ENCODE measurements at places on chromosomes 4 and X. TPM values are rescaled to one million over a fixed set of nuclear protein-coding genes. Genes with fewer than 3 reads are reported as not detected.

NKRF gene
- 8.5 TPM for polyA plus RNA-seq

PHEX gene
- polyA plus RNA-seq: 0.55 TPM

PNCK gene
- 128 TPM for polyA plus RNA-seq

UGT2B15 gene
- 29.6 TPM for polyA plus RNA-seq

NLRP2B gene
- polyA plus RNA-seq: 0.03 TPM

- no peaks in the 10 kb centered on the region for H3K4me1 ChIP-seq
- DNase-seq: no peak
- no peaks in the 10 kb centered on the region for H3K27me3 ChIP-seq
These were observed 195.8 kb downstream of the MAML3 start for GRCh38 chr4:139957986-139958738.

GRCh38 chrX:107102980-107103379 is 15.6 kb downstream of the RBM41 start:
- no peaks in the 10 kb centered on the region for H3K27me3 ChIP-seq
- DNase-seq: no peak
- H3K36me3 ChIP-seq: peaks cover 2% of the 10 kb centered on the region
- no peak overlapping the region for H3K27ac ChIP-seq
- no peak overlapping the region for H3K4me3 ChIP-seq

GRCh38 chrX:103442536-103442901 is 66.2 kb downstream of the BEX3 start:
- H3K4me3 ChIP-seq: no peak overlapping the region
- DNase-seq: no peak
- no peaks in the 10 kb centered on the region for H3K4me1 ChIP-seq
- H3K27ac ChIP-seq: no peak overlapping the region

DNA sequence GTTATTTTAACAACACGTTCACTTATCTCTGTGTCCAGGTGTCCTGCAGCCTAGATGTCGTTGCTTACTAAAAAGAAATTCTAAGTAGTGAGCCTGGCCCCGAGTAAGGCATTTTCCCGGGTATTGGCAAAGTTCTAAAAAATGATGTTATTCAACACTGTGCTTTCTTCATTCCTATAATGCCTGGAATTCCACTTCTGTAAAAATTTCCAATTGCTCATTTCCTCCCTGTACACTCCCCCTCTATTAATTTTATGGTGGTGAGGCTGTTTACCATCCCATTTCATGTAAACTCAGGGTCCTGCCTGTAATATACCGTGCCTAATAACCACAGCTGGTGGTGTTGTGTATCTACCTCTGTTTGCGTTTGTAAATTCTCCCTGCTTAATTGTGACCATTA is 14.2 kb downstream of the BST1 start:
- H3K36me3 ChIP-seq: peaks cover 28% of the 10 kb centered on the region
- H3K27ac ChIP-seq: no peak overlapping the region
- H3K4me3 ChIP-seq: no peak overlapping the region
- H3K4me1 ChIP-seq: no peaks in the 10 kb centered on the region
- no peaks in the 10 kb centered on the region for H3K27me3 ChIP-seq

DNA sequence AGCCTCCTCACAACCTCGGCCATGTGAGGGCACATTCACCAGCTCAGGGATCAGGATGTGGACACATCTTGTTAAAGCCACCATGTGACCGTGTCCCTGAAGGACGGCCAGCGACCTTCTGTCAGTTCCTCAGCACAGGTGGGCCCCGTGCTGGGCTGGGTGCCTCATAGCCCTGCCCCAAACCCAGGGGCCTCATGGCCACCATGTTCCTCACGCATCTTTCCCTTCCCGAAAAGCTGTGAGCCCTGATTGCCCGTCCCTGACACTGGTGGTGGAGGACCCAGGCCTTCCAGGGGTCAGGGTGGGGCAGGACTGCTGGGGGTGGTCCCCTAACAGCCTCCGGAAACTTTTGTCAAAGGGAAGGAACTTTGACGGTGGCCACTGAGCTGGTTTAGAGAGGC is 60.1 kb upstream of the ADRA2C start:
- H3K36me3 ChIP-seq: no peaks in the 10 kb centered on the region
- H3K27ac ChIP-seq: no peak overlapping the region
- H3K4me3 ChIP-seq: no peak overlapping the region
- DNase-seq: no peak

DNA sequence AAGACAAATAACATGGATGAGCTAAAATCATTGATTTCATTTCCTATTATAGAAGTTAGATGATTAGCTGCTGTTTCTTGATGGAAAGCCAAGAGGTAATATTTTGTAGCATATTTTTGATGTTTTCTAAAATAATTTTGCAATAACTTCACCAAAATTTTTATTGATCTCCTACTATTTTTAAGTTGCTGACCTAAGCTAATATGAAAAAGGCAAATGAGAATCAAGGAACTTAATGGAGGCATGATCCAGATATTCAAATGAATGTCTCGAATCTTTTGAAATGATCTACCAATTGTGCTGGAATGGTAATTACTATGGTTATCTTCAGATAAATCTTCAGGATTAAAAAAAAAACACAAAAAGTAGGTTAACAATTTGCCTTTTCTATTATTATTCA is 1591.4 kb upstream of the PCDH7 start:
- H3K4me1 ChIP-seq: no peaks in the 10 kb centered on the region
- DNase-seq: no peak
- no peaks in the 10 kb centered on the region for H3K27me3 ChIP-seq
- no peaks in the 10 kb centered on the region for H3K36me3 ChIP-seq
- H3K4me3 ChIP-seq: no peak overlapping the region

GRCh38 chrX:66021765-66022631 is 17.9 kb downstream of the VSIG4 start:
- H3K36me3 ChIP-seq: no peaks in the 10 kb centered on the region
- H3K27ac ChIP-seq: no peak overlapping the region
- no peaks in the 10 kb centered on the region for H3K27me3 ChIP-seq
- H3K4me3 ChIP-seq: no peak overlapping the region
- DNase-seq: no peak

- DNase-seq: no peak
- no peaks in the 10 kb centered on the region for H3K36me3 ChIP-seq
- no peak overlapping the region for H3K4me3 ChIP-seq
- no peaks in the 10 kb centered on the region for H3K27me3 ChIP-seq
- no peaks in the 10 kb centered on the region for H3K4me1 ChIP-seq
These were observed 66.0 kb upstream of the STOX2 start for GRCh38 chr4:183838987-183839712.

- no peaks in the 10 kb centered on the region for H3K4me1 ChIP-seq
- DNase-seq: no peak
- H3K27me3 ChIP-seq: no peaks in the 10 kb centered on the region
- H3K27ac ChIP-seq: no peak overlapping the region
- peaks cover 9% of the 10 kb centered on the region for H3K36me3 ChIP-seq
These were observed 71.5 kb downstream of the ARHGEF9 start for GRCh38 chrX:63713526-63713925.

DNA sequence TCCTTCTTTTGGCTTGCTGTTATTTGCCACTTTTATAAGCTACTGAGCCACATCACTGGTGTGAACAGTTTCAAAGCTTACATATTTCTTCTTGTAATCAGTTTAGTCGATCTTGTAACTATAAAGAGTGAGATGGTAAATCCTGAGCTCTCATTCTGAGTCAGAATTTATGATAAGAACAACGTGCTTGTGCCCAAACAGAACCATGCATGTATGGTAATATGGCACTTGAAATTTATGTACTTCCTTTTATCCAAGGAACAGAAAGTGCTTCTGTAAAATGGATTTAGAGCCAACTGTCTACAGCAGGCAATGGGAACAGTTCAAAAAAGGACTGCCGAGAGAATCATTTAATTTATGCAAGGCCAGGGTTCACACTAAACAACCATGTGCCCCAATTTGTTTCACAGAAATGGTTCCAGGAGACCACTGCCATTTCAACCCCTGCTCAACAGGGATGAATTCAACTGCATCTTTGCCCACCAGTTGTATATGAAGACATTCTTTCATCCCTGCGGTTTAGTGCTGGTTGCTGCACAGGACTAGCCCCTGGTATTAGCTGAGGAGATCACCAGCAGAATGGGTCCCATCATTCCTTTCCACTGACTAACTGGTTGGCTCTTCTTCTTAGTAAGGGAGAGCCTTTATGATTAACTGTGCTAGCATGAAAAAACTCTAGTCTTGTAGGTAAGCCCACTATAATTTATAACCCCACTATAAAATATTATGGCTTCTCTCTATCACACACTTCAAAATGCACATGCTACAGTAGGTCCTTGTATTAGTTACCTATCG is 162.9 kb upstream of the PGRMC2 start:
- no peaks in the 10 kb centered on the region for H3K36me3 ChIP-seq
- no peak overlapping the region for H3K4me3 ChIP-seq
- no peaks in the 10 kb centered on the region for H3K27me3 ChIP-seq
- H3K27ac ChIP-seq: no peak overlapping the region
